ENCODE measurements at places on chromosomes 12 and 14.
A peak's percentile ranks its signal among the peaks of the same experiment; 100 is the strongest.

DNA sequence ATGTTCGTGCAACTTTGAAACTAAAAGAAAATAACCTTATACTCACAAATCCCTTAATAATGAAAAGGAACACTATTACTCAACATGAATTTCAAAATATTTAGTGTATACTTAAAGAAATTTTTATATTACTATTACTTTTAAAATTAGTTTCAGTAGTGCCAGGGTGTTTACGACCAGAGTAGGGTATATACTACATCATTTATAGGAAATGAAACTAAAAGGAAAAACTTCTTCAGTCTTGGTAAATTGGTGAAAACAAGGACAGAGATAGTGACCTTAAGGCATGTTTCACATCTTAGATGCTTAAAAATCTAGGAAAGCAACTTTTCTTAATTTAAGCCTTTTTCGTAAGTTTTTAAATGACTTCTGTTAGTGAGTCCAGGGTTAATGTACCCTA lies 4.5 kb downstream of the USP15 start:
- DNase-seq, result no peak

GRCh38 chr12:54166567-54167499 lies 22.0 kb downstream of the SMUG1 start:
- no peak for DNase-seq

DNA sequence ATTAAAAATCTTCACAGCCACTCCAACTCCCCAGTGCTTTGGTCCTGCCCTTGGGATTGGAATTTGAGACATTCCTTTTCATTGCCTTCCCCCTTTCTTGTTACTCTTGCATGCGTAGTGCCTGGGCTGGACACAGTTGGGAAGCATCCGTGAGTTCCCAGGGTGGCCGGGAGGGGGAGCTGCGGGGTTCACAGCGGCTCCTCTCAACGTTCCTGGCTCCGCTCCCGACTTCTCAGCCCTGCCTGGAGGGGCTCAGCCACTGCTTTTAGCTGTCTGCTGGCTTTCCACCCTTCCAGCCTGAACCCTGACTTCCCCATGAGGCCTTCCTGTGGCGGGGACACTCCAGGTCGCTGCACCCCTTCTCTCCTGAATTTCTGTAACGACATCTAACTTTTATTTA lies 3.2 kb downstream of the TEX52 start:
- peak; percentile 53 for DNase-seq

GRCh38 chr12:12651752-12652151 lies 40.1 kb downstream of the CREBL2 start:
- DNase-seq, result no peak

GRCh38 chr12:6827437-6827911 lies 733 bp upstream of the P3H3 start:
- DNase-seq, result peak; percentile 54

GRCh38 chr12:76199808-76200207 lies 115.3 kb upstream of the NAP1L1 start:
- no peak for DNase-seq

DNA sequence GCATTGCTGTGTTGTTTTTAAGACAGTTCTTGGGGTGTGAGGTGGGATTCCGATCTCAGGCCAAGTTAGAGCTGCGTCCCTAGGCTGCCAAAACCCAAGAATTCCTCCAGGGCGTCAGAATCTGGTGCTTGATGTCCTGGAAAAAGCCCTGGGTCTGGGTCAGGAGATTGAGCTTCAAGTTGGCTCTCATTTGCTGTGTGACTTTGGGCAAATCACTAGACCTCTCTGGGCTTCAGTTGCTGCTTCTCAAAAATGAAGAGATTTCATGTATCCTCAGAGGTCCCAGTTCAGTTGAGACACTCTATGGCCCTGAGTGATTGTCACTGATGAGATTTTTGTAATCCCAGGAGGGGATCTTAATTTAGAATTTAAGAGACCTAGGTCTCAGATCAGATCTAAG lies 1.9 kb downstream of the WSCD2 start:
- no peak for DNase-seq

DNA sequence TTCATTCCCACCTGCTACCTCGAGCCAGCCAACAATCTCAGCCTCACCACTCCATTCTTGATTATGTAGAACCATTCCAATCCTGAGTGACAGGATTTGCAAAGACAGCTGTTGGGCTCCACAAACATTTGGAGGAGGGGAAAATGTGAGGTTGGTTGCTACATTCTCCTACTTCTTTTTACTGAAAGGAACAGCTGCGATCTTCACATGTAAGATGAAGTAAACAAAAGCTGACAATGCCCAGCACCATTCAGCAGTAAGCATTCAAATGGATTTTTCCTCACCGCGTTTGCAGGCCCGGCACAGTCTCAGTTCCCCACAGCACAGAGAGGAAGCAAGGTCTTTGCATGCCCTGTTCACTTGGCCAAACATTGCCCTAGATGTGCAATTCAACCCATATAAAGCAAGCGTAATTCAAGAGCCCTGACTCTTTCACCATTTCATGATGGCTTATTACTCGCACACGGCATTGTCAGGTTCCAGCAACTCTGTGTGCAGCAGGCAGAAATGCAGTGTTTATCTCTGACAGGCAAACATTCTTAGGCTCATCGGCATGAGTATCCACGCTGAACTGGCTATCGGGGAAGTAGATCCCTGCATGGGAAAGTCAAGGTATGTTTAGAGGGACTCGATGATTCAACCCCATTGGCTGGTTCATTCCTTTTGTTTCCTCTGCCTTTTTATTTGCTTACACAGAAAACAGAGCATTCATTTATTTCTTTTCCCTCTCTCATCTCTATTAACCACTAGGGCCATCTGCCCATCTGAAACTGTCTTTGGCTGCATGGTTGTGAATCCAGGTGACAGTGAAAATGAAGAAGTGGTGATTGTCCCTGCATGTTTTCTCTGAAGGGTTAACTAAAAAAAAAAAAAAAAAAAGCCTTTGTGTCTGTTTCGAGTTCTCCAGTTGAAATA lies 236.1 kb upstream of the PLEKHG7 start:
- no peak for DNase-seq

- no peak for DNase-seq
Observed at GRCh38 chr14:99636487-99636886, 8.4 kb upstream of the HHIPL1 start.

GRCh38 chr12:53352331-53353256 lies 16.4 kb upstream of the SP7 start:
- peak; percentile 87 for DNase-seq

- no peak for DNase-seq
Observed at GRCh38 chr12:14369311-14369710, 3.8 kb downstream of the ATF7IP start.

DNA sequence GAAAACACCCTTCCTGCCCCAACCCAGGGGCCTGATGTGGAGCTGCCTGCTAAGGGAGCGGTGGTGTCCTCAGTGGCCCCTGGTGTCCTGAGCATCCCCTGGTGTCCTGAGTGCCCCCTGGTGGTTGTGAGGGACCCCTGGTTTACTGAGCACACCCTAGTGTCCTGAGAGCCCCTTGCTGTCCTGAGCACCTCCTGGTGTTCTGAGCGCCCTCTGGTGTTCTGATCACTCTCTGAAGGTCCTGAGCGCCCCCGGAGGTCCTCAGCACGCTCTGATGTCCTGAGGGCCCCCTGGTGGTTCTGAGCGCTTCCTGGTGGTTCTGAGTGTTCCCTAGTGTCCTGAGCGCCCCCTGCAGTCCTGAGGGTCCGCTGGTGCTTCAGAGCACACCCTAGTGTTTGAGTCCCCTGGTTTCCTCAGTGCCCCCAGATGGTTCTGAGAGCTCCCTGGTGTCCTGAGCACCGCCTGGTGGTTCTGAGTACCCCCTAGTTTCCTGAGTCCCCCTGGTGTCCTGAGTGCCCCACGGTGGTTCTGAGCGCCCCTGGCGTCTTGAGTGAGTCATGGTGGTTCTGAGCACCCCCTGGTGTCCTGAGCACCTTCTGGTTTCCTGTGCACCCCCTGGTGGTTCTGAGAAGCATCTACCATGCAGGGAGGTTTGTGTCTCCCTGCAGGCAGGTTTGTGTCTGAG lies 1004.2 kb downstream of the TMEM121 start:
- peak; percentile 45 for DNase-seq

DNA sequence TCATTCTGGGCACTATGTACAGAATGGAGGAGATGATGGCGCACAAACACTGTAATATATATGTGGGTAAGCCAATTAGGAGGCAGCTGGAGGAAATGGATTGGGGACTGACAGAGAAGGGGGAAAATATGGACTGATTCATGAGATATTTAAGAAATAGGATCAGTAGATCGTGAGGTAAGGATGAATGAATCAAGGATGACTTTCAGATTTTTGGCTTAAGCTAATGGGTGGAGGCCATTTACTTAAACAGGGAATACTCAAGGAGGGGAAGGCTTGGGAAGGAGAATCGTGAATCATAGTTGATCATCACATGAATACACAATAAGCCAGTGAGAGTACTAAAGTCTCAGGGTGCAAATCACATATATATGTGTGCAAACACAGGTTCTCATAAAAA lies 11.2 kb upstream of the GNPNAT1 start:
- no peak for DNase-seq

DNA sequence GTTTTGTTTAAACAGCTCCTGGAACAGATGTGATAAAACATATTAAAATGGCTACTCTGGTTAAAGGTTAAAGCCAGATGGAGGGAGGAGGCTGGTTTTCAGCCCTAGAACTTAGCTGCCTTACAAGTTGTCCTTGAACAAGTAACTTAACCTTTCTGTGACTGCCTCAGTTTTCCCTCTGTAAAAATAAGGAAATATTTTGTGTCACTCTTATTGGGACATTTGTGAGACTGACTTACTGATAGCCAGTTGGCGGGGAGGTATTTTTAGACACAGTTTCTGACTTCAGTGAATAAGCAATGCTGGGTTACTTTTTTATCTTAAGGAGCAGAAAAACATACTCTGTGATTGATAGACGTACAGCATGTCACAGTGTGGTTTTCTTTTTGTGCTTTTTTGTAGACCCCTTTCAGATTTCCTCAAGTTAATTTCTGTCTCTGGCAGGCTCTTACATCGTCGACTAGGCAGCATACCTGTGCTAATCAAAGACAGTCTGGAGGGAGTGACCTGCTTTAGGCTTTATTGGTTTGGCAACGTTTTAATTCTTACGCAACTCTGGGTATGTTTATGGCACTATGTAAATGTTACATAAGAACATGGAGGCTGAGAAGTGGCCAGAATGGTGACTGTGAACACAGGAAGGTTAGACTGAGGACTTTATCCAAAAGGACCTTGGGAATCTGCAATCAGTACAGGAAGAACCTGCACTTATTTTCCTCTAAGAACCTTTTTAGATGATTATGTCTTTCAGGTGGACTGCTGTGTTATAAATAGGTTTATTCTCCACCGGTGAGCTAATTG lies 3.3 kb downstream of the ACVR1B start:
- no peak for DNase-seq

DNA sequence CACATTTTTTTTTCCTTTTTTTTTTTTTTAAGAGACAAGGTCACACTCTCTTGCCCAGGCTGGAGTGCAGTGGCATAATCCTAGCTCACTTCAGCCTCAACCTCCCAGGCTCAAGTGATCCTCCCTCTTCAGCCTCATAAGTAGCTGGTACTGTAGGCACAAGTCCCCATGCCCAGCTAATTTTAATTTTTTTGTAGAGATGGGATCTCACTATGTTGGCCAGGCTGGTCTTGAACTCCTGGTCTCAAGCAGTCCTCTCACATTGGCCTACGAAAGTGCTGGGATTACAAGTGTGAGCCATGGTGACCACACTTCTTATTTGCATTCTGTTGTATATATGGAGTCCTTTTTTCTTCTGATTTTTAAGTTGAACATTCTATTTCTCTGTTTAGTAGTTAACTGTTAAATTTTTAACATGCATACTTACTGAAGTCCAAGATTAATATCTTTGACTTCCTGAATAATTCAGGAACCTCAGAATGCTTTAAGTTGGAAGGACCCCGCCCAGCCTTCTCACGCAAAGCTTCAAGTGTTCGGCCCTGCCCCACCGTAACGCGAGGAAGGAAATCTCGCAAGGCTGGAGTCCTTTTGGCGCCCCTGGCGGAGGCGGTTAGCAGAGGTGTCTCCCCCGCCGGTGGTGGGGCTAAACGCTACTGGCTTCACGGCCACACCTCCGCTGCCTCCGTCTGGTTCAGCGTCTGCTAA lies 21.6 kb downstream of the SPATS2 start:
- peak; percentile 49 for DNase-seq

- DNase-seq, result no peak
Observed at GRCh38 chr12:19390051-19390598, 49.2 kb upstream of the AEBP2 start.

- no peak for DNase-seq
Observed at GRCh38 chr12:96321941-96322340, 78.3 kb downstream of the CDK17 start.

DNA sequence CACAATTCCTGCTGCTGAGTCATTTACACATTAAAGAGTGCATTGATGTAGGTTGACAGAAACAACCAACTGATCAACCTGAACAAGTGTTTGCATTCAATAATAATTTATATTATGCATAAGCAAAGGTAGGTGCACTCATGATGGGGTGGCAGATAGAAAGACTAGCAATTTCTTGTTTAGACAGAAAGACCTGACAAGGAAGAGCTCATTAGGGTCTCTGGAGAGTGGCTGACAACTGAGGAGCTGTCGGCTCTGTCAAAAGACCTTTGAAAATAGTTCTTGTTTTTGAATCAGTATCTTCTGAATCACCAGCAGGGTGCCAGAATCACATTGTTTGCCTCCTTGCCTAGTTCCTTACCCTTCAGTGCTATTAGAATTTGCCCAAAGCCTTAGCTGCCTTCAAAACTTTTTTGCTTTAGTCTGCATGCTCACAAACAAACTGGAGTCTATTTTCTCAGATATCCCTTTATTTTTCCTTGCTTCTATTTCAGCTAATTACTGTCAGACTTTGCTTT lies 234.7 kb downstream of the BTG1 start:
- no peak for DNase-seq

DNA sequence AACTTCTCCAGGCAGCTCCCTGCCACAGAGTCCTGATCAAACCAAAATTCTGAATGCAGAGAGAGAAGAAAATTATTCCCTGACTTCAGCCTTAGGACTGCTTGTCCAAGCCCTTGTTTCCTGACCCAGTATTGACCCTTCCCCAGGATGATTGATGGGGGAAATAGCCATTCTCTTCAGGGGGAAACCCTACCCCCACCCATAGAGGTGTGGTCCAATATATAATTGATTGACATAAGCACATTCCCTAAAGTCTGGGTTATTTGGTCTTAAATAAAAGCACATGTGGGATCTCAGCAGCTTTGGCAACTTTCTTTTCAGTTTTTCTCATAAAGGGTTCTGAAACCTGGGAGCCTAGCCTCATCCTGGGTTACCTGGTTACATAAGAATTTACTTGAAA lies 201.2 kb upstream of the DDHD1 start:
- no peak for DNase-seq

GRCh38 chr12:94172031-94172430 lies 23.7 kb downstream of the PLXNC1 start:
- DNase-seq, result peak; percentile 66

GRCh38 chr12:62898526-62898925 lies 36.4 kb downstream of the PPM1H start:
- DNase-seq, result no peak

GRCh38 chr12:79298506-79298905 lies 392.3 kb downstream of the PAWR start:
- DNase-seq, result no peak
